ENCODE measurements at places on chromosomes 5 and 9.

DNA sequence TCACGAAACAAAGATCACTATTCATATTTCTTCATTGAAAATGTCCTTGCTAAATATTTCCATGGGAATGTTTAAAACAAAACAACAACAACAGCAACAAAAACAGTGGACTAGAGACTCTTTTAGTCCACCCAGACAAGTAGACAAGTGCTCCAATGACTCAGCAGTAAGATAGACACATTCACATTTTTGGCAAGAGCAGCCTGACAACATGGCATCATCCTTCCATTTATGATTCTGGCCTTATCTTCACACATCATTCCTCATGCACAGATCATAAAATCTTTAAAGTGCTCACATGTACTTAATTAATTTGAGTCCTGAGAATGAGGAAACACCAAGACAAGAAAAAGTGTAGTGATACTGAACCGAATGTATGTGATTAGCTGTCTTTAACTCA lies 132.6 kb upstream of the PDE4D start:
- DNase-seq: no peak

- DNase-seq: no peak
Measured at GRCh38 chr9:114911167-114911821, 19.1 kb downstream of the TNFSF8 start.

GRCh38 chr5:157983906-157984551 lies 125.1 kb upstream of the CLINT1 start:
- no peak for DNase-seq

DNA sequence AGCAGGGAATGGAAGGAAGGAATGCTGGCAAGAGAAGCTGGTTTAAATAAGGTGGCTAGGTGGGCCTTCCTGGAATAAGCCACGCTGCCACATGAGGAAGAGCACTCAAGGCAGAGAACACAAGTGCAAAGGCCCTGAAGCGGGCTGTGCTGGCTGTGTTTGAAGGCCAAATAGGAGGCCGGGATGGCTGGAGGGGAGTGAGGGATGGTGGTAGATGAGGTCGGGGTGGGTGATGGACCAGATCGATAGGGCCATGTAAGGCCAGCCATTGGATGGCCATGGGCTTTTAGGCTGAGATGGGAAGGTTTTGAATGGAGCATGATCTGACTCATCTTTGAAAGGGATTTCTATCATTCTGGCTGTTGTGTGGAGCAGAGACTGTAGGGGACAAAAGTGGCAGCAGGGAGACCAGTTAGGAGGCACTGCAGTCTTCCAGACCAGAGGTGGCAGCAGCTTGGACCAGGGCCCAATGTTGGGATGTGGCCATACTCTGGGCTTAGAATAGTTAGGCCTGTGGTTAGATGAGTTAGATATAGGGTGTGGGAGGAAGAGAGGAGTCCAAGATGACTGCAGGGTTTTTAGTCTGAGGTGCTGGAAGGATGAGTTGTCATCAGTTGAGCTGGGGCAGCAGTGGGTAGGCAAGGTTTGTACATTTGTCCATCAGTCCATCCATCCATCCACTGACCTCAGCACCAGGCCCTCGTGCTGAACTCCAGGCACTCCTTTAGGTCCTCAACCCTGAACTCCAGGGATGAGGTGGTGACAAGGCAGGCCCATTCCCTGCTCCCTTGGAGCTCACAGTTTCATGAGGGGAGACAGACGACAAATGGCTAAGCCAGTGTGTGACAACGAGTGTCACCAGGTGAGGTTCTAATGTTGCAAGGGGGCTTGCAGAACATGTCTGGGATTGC lies 30.3 kb downstream of the NDST1 start:
- no peak for DNase-seq

GRCh38 chr9:34375901-34376595 lies 650 bp downstream of the MYORG start:
- DNase-seq: no peak

GRCh38 chr9:131480258-131480657 lies 22.5 kb upstream of the POMT1 start:
- no peak for DNase-seq

DNA sequence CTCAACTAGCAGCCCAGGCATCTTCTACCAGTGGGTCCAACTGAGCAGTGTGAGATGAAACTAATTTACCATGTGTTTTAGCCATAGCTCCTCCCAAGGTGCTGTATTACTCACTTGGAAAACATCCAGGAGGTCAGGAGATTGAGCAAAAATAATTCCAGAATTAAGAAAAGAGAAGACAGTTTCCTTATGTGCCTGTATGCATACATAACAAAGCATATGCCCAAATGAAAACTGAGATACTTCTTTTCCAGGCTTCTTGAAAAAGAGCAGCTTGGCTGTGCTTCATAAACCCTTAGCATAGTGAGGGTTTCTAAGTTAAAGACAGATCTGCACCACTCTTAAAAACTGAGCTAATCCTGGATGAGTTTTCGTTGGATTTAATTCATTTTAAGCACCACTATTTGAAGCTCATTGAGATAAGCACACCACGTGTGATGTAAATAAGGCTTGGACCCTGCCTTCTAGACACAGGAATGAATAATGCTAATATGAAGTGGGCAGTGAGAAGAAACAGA lies 119.4 kb downstream of the ADAMTS12 start:
- DNase-seq: no peak

GRCh38 chr5:36209664-36210063 lies 32.1 kb downstream of the NADK2 start:
- DNase-seq: no peak

- DNase-seq: no peak
Measured at GRCh38 chr9:135663451-135663770, 302 bp downstream of the LCN9 start.

- DNase-seq: no peak
Measured at GRCh38 chr9:137745541-137745991, 126.8 kb downstream of the EHMT1 start.

GRCh38 chr9:14312719-14313377 lies 1.1 kb downstream of the NFIB start:
- DNase-seq: no peak

DNA sequence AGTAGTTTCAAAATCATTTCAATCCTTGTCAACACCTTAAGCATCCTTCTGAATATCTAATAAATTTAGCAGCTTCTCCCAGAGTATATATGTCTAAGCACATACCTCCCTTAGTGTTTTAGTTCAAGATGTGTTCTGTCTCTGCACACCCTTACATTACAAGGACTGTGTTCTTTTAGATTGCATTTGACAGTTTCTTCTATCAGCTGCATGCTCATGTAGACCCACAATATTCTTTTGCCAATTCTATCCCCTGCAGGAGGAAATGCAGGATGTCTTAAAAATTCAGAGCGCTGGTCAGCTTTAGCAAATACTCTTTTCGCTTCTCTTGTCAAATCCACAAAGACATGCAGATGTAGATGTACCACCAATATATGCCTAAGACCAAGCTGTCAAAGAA lies 145.8 kb upstream of the SLC30A5 start:
- no peak for DNase-seq
